ENCODE measurements at places on chromosomes 5 and 9.

- DNase-seq, result no peak
These were observed 7.8 kb downstream of the LCN10 start for GRCh38 chr9:136734837-136735496.

DNA sequence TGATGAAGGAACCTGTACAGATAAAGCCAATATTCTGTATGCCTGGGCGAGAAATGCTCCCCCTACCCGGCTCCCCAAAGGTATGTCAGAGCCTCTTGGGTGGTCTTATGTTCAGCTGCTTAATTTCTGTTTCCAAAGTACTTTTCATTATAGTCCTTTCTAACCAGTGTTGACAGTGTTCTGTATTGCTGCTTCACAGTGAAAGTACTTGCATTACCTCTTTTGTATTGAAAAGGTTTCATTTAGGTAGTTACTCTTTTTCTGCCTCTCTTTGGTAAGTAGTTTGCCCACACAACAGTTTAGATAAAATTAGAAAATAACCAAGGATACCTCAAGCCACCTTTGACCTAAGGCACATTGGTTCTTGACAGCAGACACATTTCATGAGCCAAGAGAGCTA is 169.9 kb downstream of the PAM start:
- DNase-seq, result no peak

GRCh38 chr9:122338994-122339393 is 31.8 kb upstream of the PTGS1 start:
- no peak for DNase-seq

DNA sequence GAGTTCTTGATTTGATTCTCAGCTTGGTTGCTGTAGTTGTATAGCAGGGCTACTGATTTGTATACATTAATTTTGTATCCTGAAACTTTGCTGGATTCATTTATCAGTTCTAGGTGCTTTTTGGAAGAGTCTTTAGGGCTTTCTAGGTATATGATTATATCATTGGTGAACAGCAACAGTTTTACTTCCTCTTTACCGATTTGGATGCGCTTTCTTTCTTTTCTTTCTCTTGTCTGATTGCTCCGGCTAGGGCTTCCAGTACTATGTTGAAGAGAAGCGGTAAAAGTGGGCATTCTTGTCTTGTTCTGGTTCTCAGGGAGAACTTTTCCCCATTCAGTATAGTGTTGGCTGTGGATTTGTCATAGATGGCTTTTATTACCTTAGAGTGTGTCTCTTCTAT is 158.9 kb downstream of the SAXO1 start:
- no peak for DNase-seq

- DNase-seq, result no peak
These were observed 177.3 kb downstream of the CDC42SE2 start for GRCh38 chr5:131441184-131441583.

GRCh38 chr5:30747412-30747811 is 446.1 kb upstream of the CDH6 start:
- no peak for DNase-seq

GRCh38 chr5:124631874-124632550 is 114.4 kb downstream of the ZNF608 start:
- DNase-seq, result no peak

- no peak for DNase-seq
These were observed 88.4 kb downstream of the CDH12 start for GRCh38 chr5:22764736-22765135.

DNA sequence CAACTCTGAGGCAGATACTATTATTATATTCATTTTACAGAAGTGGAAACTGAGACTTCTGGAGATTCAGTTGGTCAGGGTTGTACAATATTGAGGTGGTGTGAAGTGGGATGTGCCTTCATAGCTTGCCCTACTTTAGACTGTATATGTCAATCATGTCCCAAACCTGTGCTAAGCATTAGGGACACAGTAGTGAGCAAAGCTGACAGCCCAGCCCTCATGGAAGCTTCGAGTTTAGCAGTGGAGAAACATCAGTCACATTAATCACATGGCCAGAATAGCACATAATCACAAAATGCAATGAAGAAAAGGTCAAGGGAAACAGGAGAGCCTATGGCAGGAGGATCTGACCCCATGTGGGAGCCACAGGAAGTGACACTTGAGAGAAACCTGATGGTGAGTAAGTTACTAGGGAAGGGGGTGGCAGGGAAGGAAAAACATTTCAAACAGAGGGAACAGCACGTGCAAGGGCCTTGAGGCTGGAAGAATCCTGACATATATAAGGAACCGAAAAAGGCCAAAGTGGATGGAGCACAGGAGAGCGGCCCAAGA is 20.5 kb upstream of the RALGPS1 start:
- DNase-seq, result no peak

DNA sequence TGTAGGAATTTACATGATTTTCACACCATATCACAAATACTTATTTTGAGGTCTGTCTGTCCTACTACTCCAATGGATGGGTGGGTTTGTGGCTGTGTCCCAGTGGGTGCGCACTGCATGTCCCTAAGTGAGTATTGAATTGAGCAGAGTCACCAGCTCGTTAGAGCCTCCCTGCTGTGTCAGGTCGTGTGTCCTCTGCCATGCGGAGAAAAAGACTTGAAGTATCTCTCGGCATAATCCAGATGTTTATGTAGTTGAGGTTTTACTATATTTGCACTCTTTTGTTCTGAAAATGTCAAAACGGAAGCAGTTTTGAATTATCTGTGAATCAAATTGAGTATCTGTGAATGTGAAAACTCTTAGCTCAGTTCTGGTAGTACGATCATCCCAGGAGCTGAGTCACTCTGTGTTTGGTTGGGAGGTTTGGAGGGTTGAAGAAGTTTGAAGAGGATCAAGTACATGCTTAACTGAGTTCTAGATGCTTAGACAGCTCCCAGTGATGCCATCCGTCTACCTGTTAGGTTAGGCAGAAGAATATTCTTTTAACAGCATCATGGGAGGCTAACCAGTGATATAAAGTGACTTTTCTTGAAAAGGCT is 194.2 kb downstream of the TENT4A start:
- DNase-seq, result no peak

Data from activated CD8-positive, alpha-beta memory T cell treated with anti-CD3 and anti-CD28 coated beads for 48 hours (primary cell).